ENCODE measurements at places on chromosomes 2 and 18.

- no peak for DNase-seq
Measured at GRCh38 chr2:191632426-191632825, 45.5 kb upstream of the NABP1 start.

DNA sequence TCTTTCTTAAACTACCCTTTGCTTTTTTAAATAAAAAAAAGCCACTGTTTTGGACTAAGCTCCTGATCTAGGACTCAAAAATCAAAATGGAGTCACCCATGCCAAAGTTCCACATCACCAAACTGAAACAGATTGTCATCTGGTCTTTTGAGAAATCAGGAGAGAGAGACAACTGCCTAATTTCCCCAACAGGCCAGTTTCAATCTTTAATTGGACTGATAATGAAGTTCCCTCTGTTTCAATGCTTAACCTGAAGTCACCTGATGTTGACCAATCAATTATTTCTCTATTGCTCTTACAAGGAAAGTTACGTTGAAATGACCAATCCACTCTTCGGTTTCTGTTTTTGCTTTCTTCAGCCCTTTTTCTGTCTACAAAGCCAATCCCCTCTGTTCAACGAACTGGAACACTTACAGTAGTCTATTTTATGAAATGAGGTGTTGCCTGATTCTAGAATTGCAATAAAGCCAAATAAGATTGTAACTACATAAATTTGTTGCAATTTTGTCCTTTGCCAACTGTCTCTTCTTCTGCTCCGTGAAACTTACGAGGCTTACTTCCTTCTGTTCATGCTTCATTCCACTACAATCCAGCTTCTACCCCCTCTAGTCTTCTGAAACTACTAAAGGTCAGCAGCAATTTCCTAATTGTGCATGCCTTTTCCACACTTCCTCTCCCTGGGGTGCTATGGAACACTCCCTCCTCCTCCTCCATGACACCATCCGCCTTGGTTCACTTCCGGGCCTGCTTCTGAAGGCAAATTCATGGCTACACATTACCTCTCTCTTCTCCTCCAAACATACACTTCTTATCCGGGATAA, 95.2 kb upstream of the CD302 start:
- no peak for DNase-seq

- no peak for DNase-seq
Measured at GRCh38 chr2:99101697-99102096, 39.8 kb upstream of the C2orf15 start.

DNA sequence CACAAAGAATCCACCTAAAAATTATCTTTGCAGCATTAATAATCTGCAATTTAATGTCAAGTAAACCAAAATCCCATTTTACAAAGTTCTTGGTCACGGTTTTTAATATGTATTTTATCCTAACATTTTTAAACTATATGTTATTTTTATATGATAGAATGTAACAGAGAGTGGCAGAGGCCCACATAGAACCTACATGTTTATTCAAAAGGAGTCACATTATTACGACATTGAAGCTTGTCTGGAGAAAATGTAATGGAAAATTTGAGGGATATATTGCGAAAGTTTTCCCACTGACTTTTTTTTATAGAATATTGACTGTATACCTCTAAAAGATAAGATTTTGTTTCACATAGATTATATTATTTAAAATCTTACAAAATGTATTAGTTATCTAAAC, 89.7 kb upstream of the COL3A1 start:
- DNase-seq = no peak

- DNase-seq = no peak
Measured at GRCh38 chr2:184346338-184346862, 251.9 kb upstream of the ZNF804A start.

GRCh38 chr2:200172521-200172920, 134.0 kb upstream of the SPATS2L start:
- no peak for DNase-seq

GRCh38 chr2:67709835-67710234, 312.7 kb downstream of the ETAA1 start:
- no peak for DNase-seq

DNA sequence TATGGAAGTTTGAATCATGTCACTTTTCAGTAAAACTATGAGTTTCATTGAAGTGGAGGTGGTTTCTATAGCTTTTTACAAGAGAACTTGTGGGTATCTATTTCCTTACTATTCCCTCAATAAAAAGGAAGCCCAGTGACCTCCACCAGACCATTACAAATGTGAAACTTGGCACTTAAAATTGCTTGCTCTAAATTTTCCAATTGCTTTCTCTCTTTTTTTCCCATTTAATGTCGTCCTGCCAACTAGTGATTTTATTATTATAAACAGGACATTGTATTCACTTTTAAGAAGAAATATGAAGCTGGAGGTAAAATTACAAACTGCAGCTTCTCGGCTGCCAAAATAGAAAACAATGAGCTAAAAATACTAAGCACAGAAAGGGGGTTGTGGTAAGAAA, 208.2 kb upstream of the ALPP start:
- no peak for DNase-seq

GRCh38 chr2:220188031-220188430, 560.6 kb downstream of the SLC4A3 start:
- no peak for DNase-seq

GRCh38 chr2:219629976-219630695, 2.7 kb downstream of the SLC4A3 start:
- no peak for DNase-seq

- DNase-seq = no peak
Measured at GRCh38 chr2:18966131-18966530, 376.8 kb upstream of the NT5C1B start.

- DNase-seq = no peak
Measured at GRCh38 chr2:232970051-232970450, 43.0 kb downstream of the NGEF start.

GRCh38 chr18:39845106-39845505, 2109.9 kb upstream of the PIK3C3 start:
- no peak for DNase-seq

GRCh38 chr2:101479810-101480209, 4.9 kb upstream of the RFX8 start:
- no peak for DNase-seq

Data from stimulated activated CD4-positive, alpha-beta T cell treated with anti-CD3 and anti-CD28 coated beads, Interleukin-1b, Interleukin-23, amount 100 ng/mL, for 1 hour (primary cell).